ENCODE measurements at places on chromosomes 1 and 21.

- no peak for DNase-seq
These were observed 15.5 kb downstream of the FYB2 start for GRCh38 chr1:56803561-56804156.

DNA sequence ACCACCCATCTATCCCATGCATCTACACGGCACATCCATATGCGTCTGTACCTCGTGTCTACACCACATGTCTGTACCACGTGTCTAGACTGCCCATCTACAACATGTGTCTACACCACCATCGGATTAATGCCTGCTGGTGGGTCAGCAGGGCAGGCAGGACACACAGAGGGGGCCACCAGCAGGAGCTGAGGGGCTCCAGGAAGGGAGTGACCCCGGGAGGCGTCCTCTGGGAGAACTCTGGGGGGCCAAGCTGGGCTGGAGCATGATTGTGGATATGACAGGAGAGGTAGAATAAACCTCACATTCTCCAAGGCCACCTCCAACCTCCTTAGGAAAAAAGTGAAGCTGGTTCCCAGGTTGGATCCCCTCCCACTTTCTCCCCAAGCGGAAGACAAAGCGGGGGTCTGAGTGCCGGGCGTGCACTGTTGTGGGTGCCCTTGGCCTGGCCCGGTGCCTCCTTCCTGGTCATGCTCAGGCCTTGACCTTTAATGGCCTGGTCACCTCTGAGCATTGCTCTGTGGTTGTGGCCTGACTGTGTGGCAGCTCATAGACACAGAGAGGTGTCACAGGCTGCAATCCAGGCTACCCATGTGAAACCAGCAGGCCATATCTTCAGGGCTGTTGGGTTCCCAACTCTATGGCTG is 881 bp upstream of the ACTRT2 start:
- DNase-seq, result no peak

DNA sequence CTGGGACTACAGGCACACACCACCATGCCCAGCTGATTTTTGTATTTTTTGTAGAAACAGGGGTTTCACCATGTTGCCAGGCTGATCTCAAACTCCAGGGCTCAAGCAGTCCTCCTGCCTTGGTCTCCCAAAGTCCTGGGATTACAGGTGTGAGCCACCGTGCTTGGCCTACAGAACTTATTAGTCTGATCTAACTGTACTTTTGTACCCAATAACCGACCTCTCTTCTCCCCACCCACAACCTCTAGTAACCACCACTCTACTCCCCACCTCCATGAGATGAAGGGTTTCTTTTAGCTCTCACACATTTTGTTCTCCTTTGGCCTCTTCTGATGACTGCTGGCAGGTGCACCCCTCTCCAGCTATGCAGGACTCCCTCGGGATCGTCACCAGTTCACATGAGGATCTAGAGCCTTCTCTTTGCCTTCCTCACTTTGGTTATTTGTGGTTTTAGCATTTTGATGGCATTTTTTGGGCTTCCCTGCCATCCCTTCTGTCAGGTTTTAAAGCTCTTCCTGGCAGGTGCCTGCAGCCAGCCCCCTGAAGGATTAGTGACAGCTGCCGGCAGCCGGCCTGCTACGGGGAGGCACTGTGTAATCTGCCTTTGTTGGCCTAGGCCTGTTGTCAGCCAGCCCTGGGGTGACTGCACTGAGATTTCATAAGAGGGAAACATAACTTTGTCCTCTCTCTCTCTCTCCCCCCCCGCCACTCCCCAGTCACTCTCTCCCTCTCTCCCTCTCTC is 99.8 kb upstream of the ATP1A1 start:
- no peak for DNase-seq

DNA sequence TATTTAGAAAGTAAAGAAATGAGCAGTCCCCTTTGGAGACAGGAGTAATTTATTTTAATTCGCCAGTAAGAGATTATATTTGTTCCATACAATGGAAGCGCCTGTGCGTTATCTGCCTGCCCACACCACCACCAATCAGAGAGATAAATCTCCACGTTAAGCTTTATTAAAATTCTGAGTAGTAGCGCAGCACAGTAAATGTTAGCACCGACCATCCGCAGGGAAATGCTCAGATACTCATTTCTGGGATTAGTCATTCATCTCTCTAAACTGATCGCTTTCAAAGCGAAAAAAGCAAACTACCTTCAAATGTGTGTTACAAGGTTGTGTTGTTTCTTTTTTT is 1.2 kb downstream of the ETS2 start:
- DNase-seq, result no peak

Measured in GM12892 (cell line).